ENCODE measurements at places on chromosomes 4 and X.

DNA sequence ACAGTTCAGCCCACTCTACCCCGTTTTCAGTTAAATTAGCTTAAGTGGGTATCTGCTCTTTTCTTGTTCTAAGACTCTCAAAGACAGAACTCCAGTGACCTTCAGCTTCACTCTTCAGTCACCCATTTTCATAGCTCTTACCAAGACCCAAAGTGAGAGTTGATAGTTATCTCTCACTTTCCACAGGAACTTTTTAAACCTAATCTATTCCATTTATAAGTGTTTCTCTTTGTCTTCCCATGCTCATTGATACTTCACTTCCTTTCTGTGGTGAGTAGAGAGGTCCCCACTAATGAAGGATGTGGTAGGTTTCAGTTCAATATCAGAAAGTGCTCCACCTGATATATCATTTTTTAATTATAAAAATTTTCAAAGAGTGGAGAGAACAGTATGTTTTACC lies 33.4 kb downstream of the COX18 start:
- no peak for DNase-seq

DNA sequence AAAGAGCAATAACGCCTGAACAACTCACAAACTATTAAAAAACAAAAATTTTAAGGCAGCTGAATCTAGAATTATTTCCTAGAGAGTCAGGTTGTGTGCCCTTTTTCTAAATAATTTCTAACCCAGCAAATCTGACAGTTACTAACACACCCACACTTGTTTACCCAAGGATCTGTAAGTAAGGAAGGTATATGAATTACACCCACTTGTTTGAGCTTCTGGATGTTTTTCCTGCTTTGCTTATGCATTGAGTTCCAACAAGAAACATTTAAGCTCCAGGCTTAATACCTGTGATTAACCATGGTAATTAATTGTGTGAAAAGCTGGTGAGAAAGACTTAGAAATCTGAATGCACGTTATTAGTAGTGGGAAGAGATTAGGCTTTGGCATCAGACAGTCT lies 1.5 kb downstream of the NIPAL1 start:
- no peak for DNase-seq

GRCh38 chr4:107862658-107863057 lies 37.9 kb downstream of the SGMS2 start:
- DNase-seq: no peak

- no peak for DNase-seq
Measured at GRCh38 chrX:37476571-37477170, 94.8 kb upstream of the LANCL3 start.

DNA sequence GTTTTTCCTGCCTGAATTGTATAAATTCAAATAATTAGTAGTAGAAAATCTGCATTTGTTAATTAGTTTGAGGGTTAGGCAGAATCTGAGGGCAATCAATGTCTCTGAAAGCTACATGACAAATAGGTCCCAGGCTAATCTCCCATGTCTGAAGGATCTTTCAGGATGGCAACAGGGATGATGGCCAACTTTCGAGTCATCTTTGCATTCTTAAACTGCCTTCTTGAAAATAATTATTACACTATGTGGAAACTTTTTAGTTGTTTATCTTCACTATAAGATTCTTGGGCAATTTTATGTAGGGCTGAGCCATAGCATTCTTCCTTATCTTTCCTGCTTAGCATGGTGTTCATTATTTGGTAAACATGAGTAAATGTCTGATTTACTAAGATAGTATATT lies 490.3 kb upstream of the EPHA5 start:
- no peak for DNase-seq

- no peak for DNase-seq
Measured at GRCh38 chr4:106793933-106794332, 242.2 kb downstream of the DKK2 start.

GRCh38 chrX:139844884-139845283 lies 88.0 kb downstream of the ATP11C start:
- no peak for DNase-seq

DNA sequence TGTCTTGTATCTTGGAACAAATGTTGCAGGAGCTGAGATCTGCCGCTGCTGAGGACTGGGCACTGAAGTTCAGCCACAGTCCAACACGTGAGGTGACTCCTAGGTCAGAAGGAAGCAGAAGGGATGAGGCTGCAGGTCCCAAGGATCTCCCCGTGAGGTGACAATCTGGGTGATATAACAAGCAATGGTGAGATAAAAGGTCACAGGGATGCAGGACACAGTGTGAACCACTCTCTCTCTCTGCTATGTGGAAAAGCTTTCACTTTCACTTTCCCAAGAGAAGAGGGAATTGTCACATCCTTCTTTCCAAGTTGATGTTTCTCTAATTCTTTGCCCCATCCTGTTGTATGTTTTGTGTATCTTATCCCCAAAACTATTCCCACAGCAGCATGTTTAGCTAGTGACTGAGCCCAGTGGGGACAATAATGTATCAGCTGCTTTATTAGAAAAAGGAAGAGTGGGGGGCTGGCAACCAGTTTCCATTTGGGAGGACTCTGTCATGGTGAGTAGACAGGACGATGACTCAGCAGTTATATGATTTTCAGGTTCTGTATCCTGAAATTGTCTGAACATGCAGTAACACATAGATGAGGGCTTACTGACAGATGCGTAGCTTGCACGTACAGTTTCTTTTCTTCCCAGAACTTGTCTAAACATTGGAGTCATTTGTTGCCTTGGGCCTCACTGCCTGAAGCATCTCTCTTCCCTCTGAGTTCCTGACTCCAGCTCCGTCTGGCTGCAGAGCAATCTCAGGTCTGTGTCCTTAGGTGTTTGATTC lies 1415.8 kb upstream of the TENM3 start:
- no peak for DNase-seq

DNA sequence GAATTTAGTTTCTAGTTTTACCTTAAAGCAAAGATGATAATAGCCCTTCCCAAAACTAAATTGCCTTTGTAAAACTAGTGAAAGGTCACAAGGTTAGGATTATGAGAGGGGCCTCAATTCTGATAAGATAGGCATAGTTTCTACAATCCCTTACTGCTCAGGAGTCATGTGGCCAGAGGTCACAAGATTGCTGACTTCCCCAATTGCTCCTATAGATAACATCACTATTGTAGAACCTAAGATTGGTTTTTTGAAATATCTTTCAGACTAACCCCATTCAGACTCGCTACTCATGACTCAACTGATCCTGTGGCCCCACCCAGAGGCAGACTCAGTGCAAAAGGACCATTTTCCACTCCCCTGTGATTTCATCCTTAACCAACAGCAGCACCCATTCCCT lies 70.3 kb downstream of the SCD5 start:
- no peak for DNase-seq

DNA sequence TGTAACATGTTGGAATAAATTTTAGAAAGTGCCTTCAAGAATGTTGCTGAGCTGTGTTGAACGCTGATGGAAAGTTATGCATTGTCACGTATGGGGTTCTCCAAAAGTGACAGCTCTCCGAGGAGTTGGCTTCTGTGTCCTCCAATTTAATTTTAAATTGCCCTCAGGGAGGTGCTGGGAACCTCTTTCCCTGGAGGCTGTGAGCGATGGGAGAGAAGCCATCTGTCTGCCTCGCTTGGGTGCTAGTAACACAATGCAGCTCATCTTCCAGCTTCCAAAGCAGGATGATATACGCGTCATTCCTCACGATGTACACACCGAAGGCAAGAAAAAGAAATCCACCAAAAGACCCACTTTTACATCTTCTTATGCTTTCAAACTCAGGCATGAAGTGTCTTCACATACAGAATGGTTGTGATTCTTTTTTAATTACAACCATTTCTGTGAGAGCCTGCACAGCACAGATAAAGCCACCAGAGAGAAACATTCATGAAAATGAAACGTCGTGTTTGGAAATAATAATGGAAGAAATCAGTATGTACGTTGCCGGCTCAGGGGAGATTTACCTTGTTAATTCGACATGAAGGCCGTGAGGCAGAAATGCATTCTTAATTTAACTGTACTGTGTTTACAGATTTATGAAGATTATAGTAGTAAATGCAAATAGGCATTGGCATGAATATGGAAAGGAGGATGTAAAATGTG lies 218.9 kb downstream of the ASMT start:
- no peak for DNase-seq

- no peak for DNase-seq
Measured at GRCh38 chrX:154059729-154060245, 37.7 kb downstream of the MECP2 start.

DNA sequence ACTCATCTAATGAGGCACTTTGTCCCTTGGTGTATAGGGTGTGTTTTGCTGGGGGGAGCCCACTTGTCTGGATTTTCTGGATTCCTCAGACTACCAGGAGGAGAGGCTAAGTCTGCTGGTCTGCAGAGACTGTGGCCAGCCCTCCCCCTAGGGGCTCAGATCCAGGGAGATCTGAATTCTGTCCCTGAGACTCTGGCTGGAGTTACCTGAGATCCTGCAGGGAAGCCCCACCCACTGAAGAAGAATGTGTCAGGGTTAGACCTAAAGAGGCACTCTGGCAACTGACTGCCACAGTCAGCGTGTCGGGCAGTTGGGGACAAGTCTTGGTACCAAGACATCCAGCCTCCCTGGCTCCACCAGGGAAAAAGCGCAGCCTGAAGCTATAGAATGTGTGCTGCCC lies 138.9 kb downstream of the DCAF12L2 start:
- DNase-seq: no peak

DNA sequence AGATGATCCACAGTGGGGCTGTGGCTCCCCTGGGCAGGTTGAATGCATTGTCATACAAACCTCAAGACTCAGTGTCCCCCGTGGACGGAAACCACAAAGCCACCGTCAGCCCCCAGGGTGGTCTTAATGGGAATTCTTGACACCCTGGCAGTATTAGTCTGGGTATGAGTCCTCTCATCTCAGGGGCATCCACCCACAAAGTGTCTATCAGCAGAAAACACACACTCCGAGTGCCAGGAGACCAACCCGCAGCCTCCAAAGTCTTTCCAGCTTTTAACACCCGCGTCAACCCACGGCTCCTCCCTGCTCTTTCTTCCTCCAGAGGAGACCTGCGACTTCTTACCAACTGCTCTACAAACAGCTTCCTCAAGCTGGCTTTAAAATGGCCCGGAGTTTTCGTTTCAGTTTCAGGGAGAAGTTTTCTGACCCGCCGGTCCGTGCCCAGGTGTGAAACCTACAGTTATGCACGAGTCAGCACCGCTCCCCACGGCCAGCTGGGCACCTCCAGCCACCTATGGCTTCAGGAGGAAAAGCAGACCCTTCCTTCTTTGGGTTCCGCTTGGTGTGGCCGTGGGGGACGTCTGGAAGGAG lies 14.4 kb upstream of the ASMTL start:
- DNase-seq: no peak

GRCh38 chrX:150574559-150575418 lies 6.4 kb downstream of the MTM1 start:
- no peak for DNase-seq

GRCh38 chr4:82611527-82611926 lies 49.7 kb upstream of the TMEM150C start:
- no peak for DNase-seq

GRCh38 chr4:75733369-75733768 lies 9.0 kb downstream of the USO1 start:
- no peak for DNase-seq

DNA sequence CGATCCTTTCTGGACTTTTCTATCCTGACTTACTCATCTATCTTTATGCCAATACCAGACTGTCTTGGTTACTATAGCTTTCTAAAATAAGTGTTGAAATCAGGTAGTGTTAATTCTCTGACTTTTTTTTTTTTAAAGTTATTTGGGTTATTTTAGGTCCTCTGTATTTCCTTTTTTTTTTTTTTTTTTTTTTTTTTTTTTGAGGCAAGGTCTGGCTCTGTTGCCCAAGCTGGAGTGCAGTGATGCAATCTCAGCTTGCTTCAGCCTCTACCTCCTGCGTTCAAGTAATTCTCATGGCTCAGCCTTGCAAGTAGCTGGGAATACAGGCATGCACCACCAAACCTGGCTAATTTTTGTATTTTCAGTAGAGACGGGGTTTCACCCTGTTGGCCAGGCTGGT lies 2.8 kb upstream of the NELFA start:
- DNase-seq: no peak

DNA sequence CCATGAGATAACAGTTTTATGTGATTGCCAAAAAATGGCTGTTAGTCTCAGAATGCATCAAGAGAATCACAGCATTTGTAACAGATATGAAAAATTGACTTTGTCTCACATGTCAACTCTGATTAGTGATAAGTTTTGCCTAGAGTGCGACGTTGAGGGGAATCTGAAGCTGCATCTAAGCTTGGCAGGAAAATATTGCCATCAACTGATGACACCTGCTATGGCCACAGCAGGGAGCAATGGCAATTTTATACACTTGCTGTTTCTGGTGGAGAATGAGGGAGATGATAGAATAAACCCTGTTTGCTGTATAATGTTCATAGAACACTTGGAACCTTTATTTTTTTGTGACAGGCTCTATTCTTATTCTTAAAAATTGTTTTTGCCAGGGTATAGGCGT lies 205.4 kb upstream of the GNPDA2 start:
- no peak for DNase-seq

DNA sequence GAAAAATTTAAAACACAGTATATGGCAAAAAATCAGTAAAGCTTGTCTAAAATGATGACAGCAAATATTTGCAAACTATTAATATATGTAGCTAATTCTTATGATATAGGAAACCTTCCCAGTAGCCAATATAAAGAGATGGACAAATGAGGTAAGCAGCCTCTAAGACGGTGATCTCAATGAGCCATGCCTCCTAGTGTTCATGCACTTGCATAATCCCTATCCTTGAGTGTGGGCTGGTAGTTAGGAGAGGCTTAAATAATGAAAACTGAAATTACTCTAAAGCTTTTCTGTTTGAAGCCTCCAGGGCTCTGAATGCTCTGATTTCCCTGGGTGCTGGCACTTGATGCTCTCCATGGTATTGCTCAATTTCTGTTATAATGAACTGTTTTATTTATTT lies 24.6 kb upstream of the ARMCX4 start:
- DNase-seq: no peak

DNA sequence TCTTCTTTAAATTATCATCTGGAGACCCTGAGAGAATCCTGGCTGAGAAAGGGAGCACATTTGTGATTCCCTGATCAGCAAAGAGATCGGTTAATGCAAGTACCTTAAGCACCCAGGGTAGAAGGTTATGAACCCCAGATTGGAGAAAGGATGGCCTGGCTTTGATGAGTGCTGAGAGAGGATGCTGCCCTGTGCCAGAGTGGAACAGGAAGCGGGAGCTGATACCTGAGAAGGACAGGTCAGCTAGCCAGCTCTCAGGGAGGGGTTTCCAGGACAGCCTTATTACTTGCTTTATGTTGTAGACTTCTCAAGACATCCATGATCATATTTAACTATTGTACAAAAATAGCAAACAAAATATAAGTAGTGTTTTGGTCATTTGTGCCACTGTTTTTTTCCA lies 141.9 kb downstream of the GATB start:
- no peak for DNase-seq

DNA sequence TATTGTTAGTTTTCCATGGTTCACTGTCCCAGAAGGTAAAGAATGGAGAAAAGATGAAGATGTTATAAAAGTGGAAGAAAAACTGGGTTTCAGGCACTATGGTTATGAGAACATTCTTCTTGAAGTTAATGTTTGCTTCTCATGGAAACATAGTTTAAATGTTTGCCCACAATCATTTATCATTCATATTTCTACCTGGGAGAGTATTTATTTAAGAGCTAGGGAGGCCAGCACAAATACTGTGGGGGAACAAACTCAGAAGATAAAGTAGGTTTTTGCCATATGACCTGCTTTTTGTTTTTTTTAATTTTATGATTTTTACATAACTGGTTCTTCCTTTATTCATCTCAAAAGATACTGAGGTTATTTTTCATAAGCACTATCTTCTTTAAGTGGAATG lies 96.8 kb downstream of the GC start:
- no peak for DNase-seq

All from WTC11 (cell line).